Anterior cingulate cortex (tissue), 58 donors: ENCODE measurements at places on chromosomes 2 and 18.

DNA sequence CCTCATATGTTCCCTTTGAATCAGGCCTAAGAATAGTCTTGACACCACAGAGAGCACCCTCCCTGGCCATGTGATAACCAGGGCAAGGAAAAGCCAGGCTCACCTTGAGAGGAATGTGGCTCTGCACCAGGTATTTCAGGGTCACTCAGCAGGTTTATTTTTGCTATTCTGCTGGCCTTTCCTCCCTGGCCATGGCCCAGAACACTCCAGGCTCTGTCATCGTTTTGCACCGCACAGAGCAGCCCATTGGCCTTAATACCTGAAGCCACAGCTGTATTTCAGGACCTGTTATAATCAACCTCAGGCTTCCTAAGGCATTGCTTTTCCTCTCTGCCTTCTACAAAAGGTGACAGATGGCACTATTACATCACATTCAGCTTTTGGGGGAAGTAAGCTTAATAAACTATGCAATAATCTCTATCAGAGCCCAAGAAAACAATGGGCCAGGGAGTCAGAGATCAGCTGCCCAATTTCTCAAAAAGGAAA, 668.3 kb downstream of the IRS1 start:
- no peak for DNase-seq

DNA sequence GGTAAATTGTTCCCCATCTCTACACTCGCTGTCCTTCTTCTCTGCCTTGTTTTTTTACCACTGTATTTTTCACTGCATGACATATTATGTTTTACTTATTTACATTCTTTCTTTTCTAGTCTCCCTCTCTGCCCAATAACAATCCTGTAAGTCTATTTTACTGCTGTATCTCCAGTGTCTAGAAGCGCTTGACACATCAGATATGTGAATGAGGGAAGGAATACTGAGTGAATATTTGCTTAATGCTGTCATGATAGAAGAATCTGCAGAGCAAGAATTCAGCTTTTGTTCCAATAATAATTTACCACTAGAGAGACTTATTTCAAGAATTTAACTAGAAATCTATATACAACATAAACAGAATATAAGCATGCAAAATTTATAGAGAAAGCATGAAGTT, 99.5 kb downstream of the GALNT13 start:
- DNase-seq, result no peak

GRCh38 chr2:217330647-217331046, 470.8 kb upstream of the TNP1 start:
- DNase-seq, result no peak

GRCh38 chr2:5057891-5058351, 634.3 kb upstream of the SOX11 start:
- no peak for DNase-seq

DNA sequence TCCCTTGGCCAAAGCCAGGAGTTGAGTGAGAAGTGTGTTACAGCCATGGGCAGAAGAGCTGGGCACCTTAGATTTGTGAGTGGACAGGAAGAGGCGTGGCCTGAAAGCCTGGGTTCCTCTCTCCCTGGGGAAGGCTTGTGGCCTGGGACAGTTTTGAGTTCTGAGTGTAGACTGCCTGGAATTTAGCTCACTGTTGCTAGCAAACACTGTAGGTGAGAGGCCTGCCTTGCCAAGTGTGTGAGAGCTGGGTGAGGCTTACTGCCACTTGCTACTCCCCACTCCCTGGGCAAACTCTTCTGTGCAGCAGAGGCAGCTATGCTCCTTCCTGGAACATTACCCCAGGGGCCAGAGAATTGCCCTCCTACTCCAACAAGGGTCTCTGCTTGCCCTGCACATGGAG, 150.0 kb upstream of the GALNT5 start:
- DNase-seq, result no peak
